Stimulated activated CD8-positive, alpha-beta memory T cell treated with anti-CD3 and anti-CD28 coated beads, Interleukin-2, amount 100 ng/mL, for 48 hours (primary cell): ENCODE measurements at places on chromosomes 2 and 18.

DNA sequence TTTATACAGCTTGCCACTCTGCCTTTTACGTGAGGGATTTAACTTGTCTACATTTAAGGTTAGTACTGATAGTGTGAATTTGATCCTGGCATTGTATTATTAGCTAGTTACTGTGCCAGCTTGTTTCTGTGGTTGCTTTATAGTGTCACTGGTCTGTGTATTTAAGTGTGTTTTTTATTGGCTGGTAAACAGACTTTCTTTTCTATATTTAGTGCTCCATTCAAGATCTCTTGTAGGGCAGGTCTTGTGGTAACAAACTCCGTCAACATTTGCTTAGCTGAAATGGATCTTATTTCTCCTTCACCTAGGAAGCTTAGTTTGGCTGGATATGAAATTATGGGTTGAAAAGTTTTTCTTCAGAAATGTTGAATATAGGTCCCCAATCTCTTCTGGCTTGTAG is 1971.0 kb upstream of the LRRTM1 start:
- no peak for DNase-seq

DNA sequence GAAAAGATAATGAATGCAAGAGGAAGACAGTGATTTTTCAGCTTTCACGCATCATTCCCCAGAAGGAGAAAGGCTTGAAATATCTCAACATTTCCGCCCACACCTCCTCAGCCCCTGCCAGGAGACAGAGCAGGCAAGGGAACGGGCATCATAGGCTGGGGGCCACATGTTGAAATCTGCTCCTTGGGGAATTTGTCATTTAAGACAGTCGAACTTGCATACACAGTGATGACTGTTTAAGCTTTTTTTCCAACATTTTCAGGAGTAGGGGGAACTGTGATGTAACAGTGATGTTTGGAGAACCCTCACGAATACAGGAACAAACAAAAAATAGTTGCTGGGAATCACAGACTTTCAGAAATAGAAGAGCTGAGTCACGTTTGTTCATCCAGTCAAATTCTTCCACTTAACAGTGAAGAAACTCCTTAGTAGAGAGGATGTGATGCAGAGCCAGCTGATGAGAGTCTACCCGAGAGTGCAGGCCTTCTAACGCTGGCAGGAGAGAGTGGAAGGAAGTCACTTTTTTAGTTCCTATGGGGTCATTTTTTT is 266.8 kb downstream of the ALPK2 start:
- no peak for DNase-seq

DNA sequence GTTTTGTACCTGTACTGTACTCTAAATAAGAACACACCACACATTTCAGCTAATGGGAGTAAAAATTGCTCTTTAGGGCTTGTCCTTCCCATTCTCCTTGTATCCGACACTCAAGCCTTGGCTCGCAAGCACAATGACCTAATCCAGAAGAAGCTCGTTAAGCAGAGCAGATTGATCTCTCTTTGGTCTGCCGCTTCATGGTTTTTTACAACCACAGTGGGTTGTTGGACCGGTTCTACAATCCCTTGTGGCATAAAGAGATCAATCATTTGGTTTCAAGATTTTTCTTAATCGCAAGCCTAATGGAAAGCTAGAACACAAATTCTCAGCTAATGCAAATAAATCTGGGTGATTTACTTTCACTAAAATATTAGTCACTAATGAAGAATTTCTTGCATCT is 662.1 kb downstream of the LRP1B start:
- DNase-seq = no peak

DNA sequence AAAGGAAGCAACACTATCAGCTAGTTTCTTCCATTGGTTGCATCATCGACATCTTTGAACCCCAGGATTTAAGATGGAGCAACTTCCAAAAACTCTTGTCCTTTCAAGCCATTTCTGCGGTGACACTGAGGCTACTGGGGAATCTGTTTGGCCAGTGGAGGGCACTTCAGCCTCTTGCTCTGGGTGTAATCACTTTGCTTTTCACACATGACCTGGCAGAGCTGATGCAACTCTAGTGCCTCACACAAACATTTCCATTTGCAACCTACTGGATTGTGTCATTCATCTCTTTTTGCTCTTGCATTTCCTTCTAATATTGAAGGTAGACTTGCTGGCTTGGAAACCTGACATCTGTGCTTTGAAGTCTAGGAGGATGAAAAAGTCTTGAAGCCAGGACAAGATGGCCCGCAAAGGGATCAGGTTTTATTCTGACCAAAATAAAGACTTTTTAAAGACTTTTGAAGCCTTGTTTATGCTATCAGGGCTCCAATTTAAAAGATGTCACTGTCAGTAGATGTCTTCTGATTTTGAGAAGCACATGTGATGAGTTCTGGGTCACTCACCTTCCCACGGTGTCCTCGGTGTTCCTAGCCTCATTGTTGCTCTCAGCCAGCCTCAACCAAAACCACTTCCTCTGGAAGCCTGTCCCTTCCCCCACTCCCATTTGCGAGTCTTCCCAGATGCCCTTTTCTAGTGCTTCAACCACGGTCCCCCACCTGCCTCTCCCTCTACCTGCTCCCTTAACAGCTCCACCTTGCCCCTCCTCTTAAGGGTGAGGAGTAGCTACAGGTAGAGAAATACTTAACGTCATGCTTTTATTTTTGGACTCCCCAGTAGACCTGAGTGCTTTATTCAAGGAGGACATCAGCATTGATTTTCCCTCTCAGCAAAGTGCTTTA is 69.7 kb upstream of the KCNE4 start:
- no peak for DNase-seq

GRCh38 chr2:97675430-97676113 is 6.1 kb downstream of the C2orf92 start:
- DNase-seq = no peak

DNA sequence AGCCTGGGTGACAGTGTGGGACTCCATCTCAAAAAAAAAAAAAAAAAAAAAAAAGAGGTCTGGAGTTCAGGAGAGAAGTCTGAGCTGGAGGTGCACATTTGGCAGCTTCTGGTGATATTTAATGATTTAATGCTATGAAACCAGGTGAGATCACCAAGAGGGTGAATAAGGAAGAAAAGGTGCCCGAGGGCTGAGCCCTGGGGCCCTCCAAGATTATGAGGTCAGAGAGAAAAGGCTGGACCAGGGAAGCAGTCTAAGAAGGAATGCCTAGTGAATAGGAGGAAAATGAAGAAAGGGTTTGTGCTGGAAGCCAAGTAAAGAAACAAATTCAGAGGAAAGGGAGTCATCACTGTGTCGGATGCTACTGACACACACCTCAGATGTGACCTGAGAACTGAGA is 88.0 kb upstream of the PELI1 start:
- DNase-seq = no peak

DNA sequence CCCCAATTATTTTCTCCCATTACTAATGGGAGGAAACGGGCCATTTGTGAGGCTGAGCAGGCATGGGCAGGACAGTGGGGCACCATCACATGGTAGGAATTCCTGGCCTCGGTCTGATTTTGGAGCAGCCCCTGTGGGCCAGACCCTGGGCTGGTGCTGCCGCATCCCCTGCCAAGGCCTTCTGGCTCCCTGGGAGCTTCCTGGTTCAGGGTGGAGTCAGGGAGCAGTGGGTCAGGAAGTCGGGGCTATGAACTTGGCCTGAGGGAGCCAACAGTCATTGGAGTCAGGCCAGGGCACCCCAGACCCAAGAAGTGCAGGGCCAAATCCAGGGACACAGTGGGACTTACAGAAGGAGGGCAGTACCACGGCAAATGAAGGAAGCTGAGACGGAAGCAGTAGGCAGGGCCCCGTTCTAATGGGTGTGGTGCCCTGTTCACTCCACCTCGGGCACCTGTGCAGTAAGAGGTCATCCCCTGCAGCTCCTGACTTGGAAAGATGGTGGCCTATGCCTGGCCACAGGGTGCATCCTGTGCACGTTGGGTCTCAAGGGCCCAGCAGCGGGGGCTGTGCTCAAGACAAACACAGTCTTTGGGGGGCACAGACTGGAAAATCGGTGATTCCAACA is 328.1 kb downstream of the SMAD2 start:
- DNase-seq = no peak

DNA sequence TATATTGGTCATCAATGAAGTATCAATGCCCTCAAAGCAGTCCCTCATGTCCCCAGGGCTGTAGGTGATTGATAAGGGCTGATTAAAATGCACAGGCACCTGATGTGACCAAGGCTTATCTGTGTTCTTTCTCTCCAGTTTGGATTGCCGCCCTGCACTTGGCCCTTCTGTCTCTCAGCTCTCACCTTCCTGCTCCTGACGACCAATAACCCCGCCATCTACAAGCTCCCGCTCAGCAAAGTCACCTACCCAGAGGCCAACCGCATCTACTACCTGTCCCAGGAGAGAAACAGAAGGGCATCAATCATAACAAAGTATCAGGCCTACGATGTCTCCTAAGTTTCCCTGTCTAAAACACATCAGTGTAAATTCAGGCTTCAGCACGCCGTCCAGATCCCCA is 41.8 kb upstream of the SLC14A1 start:
- no peak for DNase-seq

- no peak for DNase-seq
Observed at GRCh38 chr18:8901019-8901418, 195.7 kb downstream of the MTCL1 start.

GRCh38 chr2:71669058-71669456 is 215.7 kb downstream of the DYSF start:
- no peak for DNase-seq

- DNase-seq = no peak
Observed at GRCh38 chr2:58140508-58141072, 94.0 kb downstream of the VRK2 start.

DNA sequence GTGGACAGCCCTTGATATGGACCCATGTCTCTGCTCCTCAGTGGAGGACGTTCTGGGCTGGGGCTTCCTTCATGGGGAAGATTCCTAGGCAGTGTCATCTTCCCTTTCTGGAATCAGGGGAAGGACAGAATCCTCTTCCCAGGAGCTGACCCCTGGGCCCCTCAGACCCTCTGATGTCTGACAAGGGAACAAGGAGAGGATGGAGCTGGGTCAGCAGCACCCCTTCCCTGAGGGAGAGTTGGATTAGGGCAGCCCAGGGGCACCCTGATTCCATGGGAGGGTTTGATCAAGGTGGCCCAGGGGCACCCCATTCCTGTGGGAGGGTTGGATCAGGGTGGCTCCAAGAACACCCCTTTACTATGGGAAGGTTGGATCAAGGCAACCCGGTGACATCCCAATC is 86.5 kb downstream of the ACKR3 start:
- no peak for DNase-seq

GRCh38 chr2:113056521-113056920 is 2.5 kb upstream of the IL36RN start:
- DNase-seq = no peak

DNA sequence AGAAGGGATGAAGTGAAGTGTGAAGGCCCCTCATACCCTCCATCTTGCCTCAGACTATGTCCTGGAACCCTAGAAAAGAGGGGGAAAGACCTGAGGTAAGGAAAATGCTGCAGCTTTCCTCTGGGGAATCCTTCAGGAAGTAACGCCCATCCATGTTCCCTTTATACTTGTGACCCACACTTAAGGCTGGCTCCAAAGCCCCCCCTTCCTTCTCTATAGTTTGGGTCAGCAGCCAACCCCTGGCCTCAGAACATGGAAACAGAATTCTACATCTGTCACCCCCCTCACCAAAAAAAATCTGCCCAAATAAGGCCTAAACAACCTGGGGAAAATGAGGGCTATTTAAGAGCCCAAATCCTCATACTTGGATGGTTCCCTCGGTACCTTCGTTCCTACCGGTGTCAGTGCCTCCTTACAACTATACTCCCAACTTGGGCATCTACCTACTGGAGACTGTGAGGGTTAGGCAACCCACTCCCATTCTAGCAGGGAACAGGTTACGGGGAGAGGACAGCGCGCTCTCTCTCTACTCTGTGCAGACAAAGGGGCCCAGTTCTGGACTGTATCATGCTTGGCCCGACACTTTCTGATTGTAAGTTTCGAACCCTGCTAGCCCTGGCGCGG is 689 bp downstream of the OST4 start:
- DNase-seq = no peak

DNA sequence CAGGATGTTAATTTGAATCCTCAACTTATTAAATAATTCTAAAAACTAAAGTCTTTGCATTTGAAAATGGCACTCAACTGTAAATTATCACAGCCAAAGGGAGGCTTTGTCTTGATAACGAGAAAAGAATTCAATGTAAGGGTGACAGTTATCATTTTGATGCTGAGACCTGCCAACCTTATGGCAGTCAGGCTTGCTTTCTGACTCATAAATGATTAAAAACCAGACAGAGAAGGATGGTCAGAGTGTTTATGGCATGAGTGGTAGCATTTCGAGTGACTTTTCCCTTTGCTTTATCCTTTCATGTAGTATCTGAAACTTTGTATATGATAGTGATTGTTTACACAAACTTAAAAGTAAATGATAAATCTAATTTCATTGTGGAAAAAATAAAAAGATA is 53.9 kb upstream of the EPC2 start:
- DNase-seq = no peak

DNA sequence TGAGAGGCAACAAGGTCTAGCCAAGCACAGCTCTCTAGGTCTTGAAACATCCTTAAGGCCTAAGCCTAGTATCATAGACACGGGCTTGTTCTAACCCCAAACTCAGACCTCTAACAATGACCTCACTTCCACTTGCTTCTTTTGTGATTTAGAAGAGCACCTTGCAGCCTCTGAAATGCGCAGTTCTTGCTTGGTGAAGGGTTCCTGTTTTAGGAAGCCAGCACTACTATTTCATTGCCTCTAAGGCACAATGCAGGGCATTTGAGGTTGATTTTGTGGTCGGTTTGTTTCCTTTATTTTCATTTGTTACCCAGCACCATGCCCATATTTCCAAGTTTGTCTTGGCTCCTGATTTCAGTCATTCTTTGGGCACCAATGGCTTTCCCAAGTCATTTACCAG is 117.0 kb upstream of the CYP1B1 start:
- DNase-seq = no peak

DNA sequence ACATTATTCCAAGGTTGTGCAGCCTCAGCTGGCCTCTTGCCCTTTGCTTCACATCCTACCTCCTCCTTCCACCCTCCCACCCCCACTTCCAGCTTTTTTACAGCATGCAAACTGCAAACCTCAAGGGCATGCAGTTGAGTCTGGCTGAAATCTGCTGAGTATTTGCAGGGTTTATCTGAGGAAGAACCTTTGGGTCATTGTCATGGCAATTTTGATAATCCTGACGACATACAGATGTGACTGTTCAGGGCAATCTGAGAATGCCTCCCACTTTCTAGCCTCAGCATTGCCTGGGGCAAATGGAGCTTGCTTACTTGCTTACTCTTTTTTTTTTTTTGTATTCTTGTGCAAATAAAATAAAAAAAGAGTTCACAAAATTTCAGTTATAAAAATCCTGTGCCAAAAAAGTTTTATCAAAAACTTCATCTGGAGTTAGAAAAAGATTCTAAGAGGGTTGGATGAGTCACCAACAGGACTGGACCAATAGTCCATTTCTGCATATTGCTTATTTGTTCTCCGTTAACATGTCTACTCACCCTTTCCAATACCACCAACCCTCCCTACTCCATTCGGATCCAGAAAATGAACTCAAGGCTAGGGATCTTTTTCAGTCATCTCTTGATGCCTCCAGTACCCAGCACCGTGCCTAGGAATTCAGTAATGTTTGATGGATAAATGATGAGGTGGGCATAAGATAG is 23.6 kb upstream of the LHCGR start:
- DNase-seq = no peak

GRCh38 chr18:23458830-23459529 is 5.9 kb downstream of the RIOK3 start:
- DNase-seq = no peak
